GM12878 (cell line): ENCODE measurements at places on chromosomes 3 and 15. TPM values are rescaled to one million over a fixed set of nuclear protein-coding genes. Genes with fewer than 3 reads are reported as not detected.

DNA sequence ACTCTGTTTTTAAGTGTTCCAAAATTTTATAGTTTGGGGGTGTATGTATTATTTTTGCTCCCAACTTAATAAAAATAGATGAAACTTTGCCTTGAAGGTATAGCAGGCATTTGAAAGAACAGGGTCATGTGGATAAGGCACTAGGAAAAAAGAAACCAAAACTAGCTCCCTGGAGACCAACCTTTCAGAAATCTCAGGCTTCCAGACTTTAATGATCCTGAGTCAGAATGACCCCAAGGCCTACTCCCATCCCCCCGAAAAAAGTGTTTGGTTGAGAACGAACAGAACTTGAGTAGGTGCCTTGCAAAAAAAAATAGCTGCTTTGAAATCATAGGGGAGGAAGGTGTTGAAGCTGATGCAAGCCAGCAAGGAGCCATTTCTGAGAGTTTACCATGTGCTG, 309.5 kb downstream of the THSD4 start:
- no peak for DNase-seq

GRCh38 chr3:142929109-142929508, 34.4 kb downstream of the PAQR9 start:
- no peak for DNase-seq

DNA sequence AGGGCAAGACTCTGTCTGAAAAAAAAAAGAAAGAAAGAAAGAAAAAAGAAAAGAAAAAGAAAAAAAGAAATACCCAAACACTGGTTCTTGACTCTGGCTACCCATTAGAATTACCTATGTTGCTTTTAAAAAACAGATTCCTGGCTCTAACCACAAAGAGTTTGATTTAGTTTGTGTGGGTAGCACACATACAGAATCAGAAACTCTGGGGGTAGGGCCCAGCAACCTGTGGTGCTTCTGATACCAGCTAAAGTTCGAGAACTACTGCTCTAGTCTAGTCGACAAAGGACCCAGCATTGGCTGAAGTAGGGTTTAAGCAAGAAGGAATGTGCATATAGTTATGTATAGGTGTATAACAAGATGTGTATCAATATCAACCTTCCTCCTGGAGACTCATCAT, 392.7 kb downstream of the EFHB start:
- DNase-seq = no peak

Gene MOBP
- 0.08 TPM in 1 of 2 replicates, not detected in the other for total RNA-seq

- DNase-seq = no peak
These were observed 85.5 kb downstream of the CD200R1L start for GRCh38 chr3:112761062-112761638.

Gene ESYT3
- not detected in 2 replicates for total RNA-seq
